ENCODE measurements at places on chromosomes 6 and 20. TPM values are rescaled to one million over a fixed set of nuclear protein-coding genes. Genes with fewer than 3 reads are reported as not detected.

The OXT gene
- total RNA-seq, result not detected

The CLVS2 gene
- total RNA-seq, result 0.03 TPM

The HCRTR2 gene
- not detected for total RNA-seq

GRCh38 chr20:17678295-17678694, 3.7 kb downstream of the RRBP1 start:
- no peaks in the 10 kb centered on the region for H3K27me3 ChIP-seq
- H3K4me3 ChIP-seq, result no peak overlapping the region

DNA sequence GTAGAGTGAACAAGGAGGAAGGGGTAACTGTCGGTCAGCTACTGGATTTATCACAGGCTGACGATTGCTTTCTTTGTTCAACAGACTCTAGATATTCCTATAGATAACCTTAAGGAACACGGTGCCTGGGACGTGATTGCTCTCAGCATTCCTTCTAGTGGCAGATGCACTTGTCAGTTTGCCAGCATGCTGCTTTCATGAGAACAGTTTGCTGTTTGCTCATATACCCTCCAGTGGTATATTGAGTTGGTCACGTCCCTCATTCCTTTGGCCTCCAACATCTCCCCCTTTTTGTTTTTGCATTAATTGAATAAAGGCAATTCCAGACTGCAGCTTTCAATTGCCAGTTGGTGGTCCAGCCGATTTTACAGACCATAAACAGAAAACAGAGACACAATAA, 76.8 kb upstream of the BTN3A2 start:
- H3K27ac ChIP-seq, result no peak overlapping the region
- no peaks in the 10 kb centered on the region for H3K27me3 ChIP-seq
- no peak overlapping the region for H3K4me3 ChIP-seq
- no peak for DNase-seq

GRCh38 chr6:134195164-134195906, 122.6 kb downstream of the SGK1 start:
- no peak for DNase-seq
- H3K27ac ChIP-seq, result no peak overlapping the region
- H3K4me3 ChIP-seq, result no peak overlapping the region
- no peaks in the 10 kb centered on the region for H3K4me1 ChIP-seq
- H3K27me3 ChIP-seq, result no peaks in the 10 kb centered on the region

DNA sequence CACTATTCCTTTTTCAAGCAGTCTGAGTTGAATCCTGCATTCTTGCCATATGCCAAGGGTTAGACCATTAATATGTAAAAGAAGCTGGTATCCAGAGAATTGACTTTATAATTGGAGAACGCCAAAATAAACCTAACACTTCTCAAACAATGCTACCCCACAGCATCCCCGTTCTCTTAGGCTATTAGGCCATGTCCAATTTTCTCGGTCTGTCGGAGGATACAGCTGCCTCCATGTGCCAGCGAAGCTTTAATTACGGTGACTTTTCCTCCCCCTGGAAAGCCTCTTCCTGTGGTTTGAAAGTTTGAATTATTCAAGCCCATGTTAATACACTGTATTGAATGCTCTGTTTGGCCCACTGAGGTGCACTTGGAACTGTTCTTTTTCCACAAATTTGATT, 60.5 kb downstream of the HS3ST5 start:
- DNase-seq, result no peak
- H3K4me1 ChIP-seq, result no peaks in the 10 kb centered on the region
- H3K27me3 ChIP-seq, result no peaks in the 10 kb centered on the region
- no peak overlapping the region for H3K4me3 ChIP-seq
- no peaks in the 10 kb centered on the region for H3K36me3 ChIP-seq

- H3K4me1 ChIP-seq, result peaks cover 61% of the 10 kb centered on the region
- no peaks in the 10 kb centered on the region for H3K36me3 ChIP-seq
- DNase-seq, result no peak
- H3K4me3 ChIP-seq, result no peak overlapping the region
- peak overlapping the region; percentile 58 for H3K27ac ChIP-seq
Observed at GRCh38 chr20:23152902-23153301, 66.8 kb upstream of the CD93 start.

DNA sequence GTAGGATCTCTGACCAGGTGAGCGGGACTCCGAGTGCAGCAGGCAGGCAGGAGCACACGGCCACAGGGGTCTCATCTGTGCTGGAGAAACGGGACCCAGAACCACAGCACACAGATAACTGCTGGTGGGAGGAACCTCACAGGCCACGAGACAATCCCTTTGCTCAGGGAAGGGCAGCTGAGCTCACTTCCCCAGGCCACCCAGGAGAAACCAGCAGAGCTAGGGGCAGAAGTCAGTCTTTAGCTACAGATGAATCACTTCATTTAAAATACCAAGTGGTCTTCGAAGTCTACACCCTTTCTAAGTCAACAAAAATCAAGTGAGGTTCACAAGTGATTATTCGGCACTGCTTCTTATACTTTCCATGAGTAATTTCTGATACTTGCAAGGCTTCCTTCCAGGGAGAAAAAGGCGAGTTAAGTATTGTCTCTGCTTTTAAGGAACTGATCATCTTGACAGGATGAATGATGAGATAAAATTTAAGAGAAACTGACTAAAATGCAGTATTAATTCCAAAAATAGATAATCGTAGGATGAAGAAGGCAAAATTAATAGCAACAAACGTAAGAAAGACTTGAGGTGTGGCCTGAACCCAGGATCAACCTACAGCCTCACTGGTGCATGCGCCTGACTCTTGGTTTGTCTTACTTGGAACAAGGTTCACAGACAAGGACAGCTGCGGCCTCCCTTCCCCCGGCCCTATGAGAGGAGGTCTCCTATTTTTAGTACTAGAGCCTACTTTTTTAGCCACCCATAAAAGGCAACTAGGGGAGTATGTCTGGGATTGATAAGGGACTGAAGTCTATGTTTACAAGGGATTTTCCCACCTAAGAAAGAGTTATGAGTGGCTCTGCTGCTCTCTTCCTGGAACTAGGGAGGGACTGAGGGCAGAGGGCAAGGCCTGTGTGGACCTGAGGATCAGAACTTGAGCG, 233.6 kb downstream of the TTLL2 start:
- H3K36me3 ChIP-seq, result no peaks in the 10 kb centered on the region
- no peak overlapping the region for H3K27ac ChIP-seq
- DNase-seq, result no peak
- H3K27me3 ChIP-seq, result no peaks in the 10 kb centered on the region
- H3K4me1 ChIP-seq, result no peaks in the 10 kb centered on the region

DNA sequence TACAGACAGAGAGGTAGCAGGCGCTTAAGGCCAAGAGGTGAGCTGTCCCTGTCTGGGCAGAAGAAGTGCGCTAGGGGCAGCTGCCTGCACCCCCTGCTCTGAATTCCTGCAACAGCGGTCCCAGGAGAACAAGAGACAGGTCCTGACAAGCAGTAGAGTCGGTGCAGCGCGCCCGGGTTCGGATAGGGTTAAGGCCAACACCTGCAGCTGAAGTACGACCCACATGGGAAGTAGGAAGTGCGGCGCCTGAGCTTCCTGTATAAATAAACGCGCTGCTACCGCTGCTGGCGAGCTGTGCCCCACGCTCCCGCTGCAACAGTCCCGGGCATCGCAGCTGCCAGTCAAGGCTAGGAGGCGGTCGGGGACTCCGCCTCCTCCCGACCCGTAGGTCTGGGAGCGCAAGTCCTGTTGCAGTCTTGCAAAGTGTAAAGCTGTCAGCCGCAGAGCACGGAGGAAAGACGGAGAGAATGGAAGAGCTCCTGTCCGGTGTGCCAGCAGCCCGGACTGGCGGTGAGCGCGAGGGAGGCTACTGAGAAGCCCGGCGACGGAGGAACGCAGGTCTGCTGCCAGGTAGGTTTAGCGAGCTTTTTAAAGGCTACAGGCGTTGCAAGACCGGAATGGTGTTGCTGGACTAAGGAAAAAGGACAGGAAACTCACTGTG, at the start of gene RNF144B:
TSS of gene RNF144B (plus strand) at position 290 of the 661 bp plus-strand sequence. CDS start 12,185 bp downstream, outside the sequence.
- DNase-seq, result peak; percentile 96
- H3K4me3 ChIP-seq, result peak within 1 kb of the TSS; percentile 83
- no peaks in the 10 kb centered on the region for H3K36me3 ChIP-seq

- H3K4me3 ChIP-seq, result peak overlapping the region; percentile 32
- no peaks in the 10 kb centered on the region for H3K27me3 ChIP-seq
- peak; percentile 86 for DNase-seq
- peaks cover 14% of the 10 kb centered on the region for H3K4me1 ChIP-seq
Observed at GRCh38 chr20:63567386-63568169, 6.5 kb downstream of the HELZ2 start.
